ENCODE measurements at places on chromosomes 1 and 21. TPM values are rescaled to one million over a fixed set of nuclear protein-coding genes. Genes with fewer than 3 reads are reported as not detected.

DNA sequence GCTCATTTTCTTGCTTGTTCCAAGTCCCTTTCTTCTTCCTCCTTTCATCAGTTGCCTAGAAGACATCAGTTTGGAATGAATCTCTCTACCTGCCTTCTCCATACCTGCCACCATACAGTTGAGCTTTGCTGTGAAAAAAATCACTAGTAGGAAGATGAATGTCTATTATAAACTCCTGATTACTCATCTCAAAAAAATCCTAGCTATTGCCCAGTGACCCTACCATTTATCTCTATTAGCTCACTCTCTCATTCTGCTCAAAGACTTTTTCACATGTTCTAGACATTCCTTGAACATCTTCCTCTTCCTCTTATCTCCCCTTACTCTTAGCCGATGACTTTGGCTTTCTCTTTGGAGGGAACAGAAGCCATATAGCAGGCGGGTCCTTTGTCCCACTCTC is 49.7 kb upstream of the HMGB4 start:
- no peak for DNase-seq

DNA sequence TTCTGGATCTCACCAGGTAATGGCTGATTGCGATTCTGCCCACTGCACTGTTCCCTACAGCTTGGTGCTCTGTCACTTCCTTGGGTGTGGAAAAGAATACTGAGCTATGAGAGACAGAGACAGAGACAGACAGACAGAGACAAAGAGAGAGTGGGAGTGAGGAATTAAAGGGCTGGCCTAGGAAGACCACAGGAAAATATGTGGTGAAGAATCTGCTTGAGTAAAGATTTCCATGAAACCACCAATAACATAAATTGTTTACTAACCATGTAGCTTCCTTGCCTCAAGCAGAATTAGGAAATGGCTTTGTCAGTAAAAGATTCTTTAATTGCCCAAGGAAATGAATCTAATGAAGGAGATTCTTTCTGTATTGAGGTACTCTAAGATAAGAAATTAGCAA is 54.4 kb downstream of the MPZL1 start:
- DNase-seq = no peak

DNA sequence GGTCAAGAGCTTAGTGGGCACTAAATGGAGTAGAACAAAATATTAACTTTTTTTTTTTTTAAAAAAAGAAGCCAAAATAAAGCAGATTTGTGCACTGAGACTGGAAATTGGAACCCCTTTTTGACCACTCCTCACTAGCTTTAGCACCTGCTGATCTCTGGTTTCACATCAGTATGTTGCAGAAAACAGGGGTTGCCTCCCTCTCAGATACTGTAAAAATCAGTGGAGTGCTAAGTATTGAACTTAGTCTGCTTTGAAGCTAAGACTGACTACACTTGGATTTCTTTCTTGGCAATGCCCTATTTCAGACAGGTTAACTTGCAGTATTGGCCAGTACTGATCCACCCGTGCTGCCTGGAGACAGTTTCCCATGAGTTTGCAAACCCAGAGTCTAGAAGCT is 2.7 kb upstream of the KIAA0040 start:
- no peak for DNase-seq

DNA sequence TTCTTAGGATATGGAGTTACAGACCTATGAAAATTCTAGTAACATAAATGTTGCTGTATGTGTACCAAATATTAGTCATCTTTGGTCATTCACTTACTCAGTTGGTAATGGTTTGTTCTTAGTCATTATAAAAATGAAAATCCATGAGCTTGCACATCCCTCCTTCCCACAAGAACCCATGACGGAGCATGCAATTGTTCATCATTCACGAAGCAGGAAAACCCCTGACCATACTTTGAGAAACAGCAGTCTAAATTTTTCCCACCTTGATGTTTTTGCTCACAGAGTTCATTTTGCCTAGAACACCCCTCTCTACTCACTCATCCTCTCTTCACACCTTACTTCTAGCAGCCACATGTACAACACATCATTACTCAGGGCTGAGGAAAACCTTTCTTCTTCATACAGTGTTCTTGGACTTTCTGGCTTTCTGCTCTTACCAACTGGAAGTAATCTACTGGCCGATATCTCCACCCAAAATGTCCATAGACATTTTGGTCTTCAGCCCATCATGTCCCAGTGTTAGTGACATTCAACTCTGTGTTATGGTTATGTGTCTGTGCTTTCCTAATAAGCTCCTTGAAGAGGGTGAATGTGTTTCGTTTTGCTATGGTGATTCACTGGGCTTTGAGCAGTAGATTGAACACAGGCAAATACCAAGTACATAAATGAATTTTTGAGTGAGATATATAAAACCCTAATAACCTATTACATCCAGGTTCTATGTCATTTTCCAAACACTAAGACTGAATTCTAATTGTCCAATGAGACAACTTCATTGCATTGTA is 189.9 kb downstream of the ZC3H11B start:
- no peak for DNase-seq

The LHX8 gene
- not detected for total RNA-seq

The LCK gene
- total RNA-seq = not detected

The ADAMTS4 gene
- total RNA-seq = 0.14 TPM

The RPE65 gene
- 5.0 TPM for total RNA-seq

The C1orf122 gene
- total RNA-seq = 18.7 TPM

The NBPF4 gene
- total RNA-seq = not detected
